ENCODE measurements at places on chromosomes 3 and 15. TPM values are rescaled to one million over a fixed set of nuclear protein-coding genes. Genes with fewer than 3 reads are reported as not detected.

CPA3 gene
- total RNA-seq = not detected

ADGRG7 gene
- not detected for total RNA-seq

NECTIN3 gene
- 40.4 TPM for total RNA-seq

CX3CR1 gene
- not detected for total RNA-seq

EHHADH gene
- 4.1 TPM for total RNA-seq

SAMD7 gene
- total RNA-seq = not detected

SH3BP5 gene
- total RNA-seq = 51.4 TPM

XCR1 gene
- not detected for total RNA-seq
